WERI-Rb-1 (cell line): ENCODE measurements at places on chromosomes 3 and 15.

GRCh38 chr15:46389739-46390138 is 754.9 kb downstream of the SQOR start:
- DNase-seq, result no peak

- DNase-seq, result no peak
Observed at GRCh38 chr3:59027607-59028006, 22.2 kb downstream of the CFAP20DC start.

DNA sequence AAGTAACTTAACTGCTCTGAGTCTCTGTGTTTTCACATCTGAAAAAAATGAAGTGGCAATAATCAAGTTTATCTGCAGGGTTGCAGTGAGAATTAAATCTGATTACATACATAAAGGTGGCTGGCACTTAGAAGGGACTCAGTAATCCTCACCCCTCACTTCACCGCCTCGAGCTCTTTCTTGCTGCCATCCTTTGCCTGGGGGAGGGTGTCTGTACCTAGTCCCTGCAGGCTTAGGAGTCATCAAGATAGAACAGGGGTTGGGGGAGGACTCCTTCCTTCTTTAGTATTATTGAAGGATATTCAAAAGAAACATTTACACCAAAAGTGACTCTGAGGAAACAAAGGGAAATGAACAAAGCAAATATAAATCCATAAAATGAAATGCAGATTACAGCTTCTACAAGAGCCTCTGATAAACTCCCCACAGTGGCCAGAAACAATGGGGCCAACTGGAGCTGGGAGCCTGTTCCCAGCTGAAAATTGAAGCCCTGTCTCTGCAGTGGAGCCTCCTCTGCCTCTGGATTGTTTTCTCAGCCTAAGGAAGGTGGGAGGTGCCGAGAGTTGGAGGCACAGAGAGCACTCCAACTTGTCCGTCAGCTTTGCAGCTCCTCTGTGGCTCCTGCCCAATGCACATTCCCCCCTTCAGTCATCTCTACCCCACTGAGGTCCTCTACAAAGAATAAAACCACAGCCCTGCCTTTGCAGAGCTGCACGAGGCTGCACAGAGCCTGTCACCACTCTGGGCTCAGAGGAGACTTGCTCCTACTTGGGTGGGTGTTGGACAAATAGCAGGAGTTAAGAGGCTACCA is 41.8 kb downstream of the CRYGS start:
- DNase-seq, result no peak

GRCh38 chr15:47443839-47444238 is 273.5 kb upstream of the SEMA6D start:
- DNase-seq, result no peak

DNA sequence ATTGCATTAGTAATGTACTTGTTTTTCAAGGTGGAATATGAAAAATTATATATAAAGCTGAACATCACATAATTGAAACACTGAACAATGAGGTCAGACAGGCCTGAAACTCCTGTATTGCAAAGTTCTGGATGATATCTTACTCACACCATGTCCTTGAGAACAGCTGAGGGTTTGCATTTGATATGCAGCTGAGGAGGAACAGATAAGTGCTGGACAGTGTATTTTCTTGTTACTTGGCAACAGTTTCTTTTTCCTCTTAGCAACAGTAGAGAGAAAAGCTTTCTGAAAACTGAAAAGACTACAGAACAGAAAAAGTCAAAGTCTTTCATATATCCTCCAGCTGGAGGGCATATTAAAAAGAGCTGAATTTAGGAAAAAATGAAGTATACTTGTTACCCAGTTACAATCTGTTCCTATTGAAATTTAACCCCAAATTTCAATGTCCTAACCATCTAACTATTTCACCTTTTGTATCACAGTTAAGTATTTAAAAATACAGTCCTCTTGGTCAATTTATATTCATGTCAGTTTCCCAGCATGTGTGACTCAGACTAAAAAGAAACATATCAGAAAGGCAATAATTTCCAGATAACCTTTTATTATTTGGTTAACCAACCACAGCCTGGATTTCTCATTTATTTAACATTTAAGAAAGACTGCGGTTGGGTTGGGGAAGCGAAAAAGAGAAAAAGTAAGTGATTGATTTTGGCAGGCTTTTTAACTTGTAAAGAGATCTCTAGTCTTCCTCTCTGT is 733.0 kb upstream of the DPPA4 start:
- no peak for DNase-seq
